ENCODE measurements at places on chromosomes 4 and X.
A peak's percentile ranks its signal among the peaks of the same experiment; 100 is the strongest.

DNA sequence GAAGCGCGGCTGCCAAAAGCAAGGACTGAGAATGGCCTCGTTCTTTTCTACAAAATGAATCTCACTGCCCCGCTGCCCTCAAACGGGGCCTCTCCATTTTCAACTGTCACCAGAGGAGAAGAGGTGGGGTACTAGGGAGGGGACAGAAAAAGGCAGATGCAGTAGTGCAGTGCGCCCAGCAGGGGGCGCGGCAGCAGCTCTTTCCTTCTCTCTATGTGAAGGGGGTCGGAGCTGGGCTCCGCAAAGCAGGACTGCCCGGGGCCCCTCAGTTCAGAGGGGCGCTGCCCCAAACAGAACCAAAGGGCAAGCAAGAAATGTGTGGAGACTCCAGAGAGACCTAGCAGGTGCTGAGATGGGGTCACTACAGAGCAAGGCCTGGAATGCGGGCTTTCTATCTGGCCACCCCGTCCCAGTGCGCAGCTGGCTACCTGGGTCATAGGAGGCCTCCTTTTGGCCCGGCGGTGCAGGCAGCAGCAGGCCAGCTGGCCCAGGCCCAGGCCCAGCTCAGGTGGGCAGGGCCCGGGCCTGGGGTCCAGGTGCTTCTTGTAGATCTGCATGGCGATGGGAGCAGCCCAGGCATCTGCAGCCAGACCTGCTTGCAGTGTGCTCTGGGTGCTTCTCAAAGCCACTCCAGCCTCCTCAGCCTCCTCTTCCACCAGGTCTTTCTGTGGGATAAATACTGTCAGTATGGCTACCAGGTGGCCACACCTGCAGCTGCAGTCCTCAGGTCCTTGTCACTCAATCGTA lies 5.9 kb downstream of the IRAK1 start:
- DNase-seq = peak; percentile 68

DNA sequence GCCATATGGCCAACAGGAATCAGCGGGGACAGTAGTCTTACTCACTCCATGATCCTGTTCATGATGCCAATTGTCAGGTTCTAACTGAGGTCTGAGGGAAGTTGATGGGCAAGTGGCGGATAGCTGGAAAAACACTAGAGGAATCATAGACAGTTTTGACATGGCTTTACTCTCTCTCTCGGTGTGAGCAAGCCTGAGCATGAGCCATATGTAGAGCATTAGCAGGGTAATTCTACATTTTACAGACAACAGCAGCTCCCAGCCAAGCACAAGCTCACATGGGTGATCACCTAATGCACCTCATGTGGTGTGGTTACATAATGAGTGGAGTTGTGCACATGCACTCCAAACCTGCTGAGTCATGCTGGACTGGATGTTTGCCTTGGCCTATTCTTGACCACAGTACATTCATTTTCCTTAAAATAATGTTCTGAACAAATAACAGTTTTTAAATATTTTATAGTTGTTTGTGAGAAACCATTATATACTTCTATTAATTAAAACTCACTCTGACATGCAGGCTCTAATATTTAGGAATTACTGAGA lies 429.2 kb downstream of the GPAT3 start:
- peak; percentile 11 for DNase-seq

DNA sequence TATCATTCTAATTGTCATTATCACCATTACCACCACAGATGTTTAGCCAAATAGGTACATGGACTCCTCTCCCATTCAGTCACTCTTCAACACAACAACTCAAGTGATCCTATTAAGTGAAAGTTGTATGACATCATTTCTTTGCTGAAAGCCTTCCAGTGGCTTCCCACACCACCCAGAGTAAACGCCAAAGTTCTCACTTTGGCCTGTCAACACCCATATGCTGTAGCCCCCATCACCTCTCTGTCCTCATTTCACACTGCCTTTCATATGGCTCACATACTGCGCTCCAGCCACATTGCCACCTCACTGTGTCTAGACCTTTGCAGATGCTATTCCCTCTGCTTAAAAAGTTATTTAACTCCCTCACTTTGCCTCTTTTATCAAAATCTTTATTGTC lies 682.3 kb downstream of the ADGRL3 start:
- DNase-seq = no peak

GRCh38 chr4:183823434-183823833 lies 81.7 kb upstream of the STOX2 start:
- DNase-seq = no peak

- no peak for DNase-seq
These were observed 7.9 kb downstream of the C4orf17 start for GRCh38 chr4:99518601-99519295.

GRCh38 chrX:122113376-122113775 lies 1066.0 kb downstream of the GLUD2 start:
- no peak for DNase-seq

GRCh38 chrX:18964901-18965300 lies 19.0 kb downstream of the PHKA2 start:
- DNase-seq = no peak

- DNase-seq = no peak
These were observed 581 bp downstream of the DNAJB14 start for GRCh38 chr4:99945718-99946355.

- DNase-seq = no peak
These were observed 97.6 kb upstream of the NKX1-1 start for GRCh38 chr4:1503583-1504471.

GRCh38 chrX:25288676-25289075 lies 272.9 kb upstream of the ARX start:
- no peak for DNase-seq
